Ammon's horn (tissue), 1 donor: ENCODE measurements at places on chromosomes 5 and 9.
A peak's percentile ranks its signal among the peaks of the same experiment; 100 is the strongest.

DNA sequence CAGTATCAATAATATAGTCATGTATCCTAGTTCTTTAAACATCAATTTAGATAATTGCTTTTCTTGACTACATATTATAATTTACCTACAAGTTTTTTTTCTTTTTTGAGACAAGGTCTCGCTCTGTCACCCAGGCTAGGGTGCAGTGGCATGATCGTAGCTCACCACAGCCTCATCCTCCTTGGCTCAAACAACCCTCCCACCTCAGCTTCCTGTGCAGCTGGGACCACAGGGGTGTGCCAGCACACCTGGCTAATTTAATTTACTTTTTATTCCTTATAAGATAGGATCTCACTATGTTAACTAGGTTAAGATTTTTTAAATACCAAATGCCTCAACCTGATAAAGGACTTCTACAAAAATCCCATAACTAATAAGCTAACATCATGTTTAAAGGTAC is 21.1 kb downstream of the UIMC1 start:
- no peak for DNase-seq

DNA sequence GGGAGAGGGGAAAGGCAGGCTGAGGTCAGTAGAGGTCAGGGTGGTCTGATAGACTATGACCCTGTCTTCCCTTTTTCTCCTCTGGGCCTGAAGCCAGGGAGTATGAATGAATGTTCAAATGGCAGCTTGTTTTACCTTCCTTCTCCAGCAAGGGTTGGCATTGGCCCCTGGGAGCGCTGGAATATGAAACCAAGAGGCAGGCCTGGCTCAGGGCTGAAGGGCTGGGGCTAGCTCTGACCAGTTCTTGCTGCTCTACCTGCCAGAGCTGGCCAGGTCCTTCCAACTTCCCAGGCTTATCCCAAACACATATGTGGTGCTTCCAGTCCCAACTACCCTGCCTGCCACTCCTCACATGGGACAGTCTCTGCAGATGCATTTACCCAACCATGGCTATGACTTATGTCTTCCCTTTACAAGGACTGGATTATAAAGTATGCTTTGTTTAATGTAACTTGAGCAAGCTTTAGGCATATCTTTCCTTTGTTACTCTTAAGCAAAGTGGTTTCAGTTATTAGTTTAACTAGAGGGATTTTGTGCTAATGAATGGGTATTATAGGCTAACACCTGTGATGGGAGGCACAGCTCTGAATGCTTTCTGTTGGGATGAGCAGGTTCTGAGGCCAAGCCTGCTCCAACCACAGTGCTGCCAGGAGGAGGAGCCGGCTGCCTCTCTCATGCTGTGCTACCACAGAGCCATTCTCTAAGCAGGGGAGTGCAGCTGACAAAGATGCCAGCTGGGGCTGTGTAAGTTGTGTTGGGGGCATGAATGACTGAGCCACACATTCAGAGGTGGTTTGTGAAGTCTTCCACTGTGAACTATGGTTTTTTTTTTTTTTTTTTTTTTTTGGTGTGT is 6.1 kb downstream of the CCNI2 start:
- DNase-seq, result peak; percentile 93

GRCh38 chr9:115593587-115594091 is 475.7 kb upstream of the TNC start:
- DNase-seq, result peak; percentile 50

- DNase-seq, result peak; percentile 47
Observed at GRCh38 chr5:31581498-31582099, 49.5 kb downstream of the C5orf22 start.

GRCh38 chr5:61737301-61737963 is 405.4 kb downstream of the ZSWIM6 start:
- no peak for DNase-seq

- peak; percentile 34 for DNase-seq
Observed at GRCh38 chr9:89528540-89528939, 30.6 kb upstream of the SEMA4D start.

GRCh38 chr9:135379540-135380267 is 99.9 kb upstream of the PPP1R26 start:
- DNase-seq, result no peak

DNA sequence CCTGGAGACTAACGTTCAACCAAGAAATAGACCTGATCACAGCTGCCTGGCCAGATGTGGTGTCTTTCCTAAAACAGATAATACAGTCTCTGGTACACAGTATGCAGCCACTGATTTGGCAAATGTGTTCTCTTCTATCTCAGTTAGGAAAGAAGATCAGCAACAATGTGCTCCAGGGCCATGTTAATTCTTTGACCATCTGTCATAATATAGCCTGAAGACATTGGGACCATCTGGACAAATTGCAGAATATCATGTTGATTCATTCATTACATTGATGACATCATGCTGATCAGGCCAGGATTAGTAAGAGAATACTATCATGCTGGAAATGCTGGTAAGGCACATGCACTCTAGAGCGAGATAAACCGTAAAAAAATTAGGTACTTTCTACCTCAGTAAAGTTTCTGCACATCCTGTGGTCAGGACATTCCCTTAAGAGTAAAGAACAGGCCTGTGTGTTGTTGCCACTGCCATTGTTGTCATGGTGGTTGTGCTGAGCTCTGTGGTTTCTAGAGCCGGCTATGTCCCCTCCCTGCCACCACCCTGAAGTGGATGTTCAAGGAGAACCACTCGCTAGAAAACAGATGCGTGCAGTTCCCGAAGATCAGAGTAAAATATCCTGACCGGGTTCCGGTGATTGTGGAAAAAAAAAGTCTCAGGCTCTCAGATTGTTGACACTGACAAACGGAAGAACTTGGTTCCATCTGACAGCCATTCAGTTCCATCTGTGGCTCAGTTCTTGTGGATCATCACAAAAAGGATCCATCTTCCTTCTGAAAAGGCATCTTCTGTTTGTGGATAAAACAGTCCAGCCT is 6.4 kb upstream of the JMY start:
- DNase-seq, result peak; percentile 23

- DNase-seq, result no peak
Observed at GRCh38 chr5:118619823-118620222, 368.5 kb downstream of the DTWD2 start.

DNA sequence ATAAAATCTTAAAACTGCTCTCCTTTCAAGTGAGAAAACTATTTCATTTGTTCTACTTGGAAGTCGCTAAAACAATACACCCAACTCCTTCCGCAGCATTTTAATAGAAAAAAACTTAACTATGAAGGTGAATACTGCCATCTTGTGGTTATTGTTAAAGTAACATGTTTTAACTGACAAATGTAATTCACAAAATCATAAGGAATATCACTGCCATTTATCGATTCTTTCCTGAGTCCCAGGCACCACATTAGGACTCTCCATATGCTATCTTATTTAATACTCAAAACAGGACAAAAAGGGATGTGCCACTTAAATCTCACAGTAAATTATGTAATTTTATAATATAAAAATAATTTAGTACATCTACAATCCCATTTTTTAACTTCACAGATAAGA is 130.5 kb upstream of the ITGA1 start:
- DNase-seq, result peak; percentile 39

DNA sequence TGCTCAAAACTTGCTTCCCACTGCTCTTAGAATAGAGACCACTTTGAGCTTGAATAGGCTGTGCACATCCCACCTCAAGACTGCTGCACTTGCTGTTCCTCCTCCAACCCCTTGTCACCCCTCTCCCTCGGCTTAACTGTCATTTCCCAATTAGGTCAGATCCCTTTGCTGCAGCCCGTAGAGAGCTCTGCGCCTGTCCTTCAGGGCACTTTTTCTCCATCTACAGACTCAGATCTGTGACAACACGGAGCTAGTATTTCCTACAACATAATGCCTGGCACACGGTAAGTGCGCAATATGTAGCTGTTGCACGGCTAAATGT is 485 bp upstream of the HABP4 start:
- no peak for DNase-seq

DNA sequence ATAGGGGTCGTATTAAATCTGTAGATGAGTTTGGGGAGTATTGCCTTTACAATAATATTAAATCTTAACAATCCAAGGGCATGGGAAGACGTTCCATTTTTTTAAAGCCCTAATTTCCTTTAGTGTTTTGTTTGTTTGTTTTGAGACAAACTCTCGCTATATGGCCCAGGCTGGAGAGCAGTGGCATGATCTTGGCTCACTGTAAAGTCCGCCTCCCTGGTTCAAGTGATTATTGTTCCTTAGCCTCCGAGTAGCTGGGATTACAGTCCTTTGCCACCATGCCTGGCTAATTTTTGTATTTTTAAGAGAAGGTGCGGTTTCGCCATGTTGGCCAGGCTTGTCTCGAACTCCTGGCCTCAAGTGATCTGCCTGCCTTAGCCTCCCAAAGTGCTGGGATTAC is 19.9 kb downstream of the NIPBL start:
- no peak for DNase-seq

DNA sequence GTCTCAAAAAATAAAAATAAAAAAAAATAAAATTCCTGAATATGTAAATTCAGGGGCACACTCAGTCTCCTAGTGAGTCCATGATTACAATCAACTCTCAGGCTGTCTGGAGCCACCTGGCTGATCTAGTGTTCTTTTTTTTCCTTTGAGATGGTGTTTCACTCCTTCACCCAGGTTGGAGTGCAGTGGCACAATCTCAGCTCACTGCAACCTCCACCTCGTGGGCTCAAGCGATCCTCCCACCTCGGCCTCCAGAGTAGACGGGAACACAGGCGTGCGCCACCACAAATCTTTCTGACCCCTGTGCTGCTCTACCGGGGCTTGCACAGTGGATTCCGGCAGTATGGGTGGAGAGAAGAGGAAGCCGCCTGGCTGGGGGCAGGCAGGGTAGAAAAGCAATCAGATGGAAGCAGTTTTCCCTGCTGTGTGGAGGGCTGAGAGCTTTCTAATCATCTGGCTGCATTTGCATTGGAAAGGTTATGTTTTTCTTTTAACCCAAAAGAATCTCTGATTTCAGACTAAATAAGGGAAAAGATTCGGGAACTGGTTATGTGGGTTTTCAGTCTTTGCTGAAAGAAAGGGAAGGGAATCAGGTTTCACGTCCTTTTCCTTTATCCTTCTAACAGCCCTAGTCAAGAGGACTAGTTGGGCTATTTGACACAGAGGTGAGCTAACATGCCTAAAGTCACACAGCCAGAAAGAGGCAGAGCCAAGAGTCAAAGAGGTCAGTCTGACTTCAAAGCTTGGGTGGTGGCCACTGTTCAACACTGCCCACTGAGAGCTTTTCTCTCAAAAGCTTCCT is 26.3 kb upstream of the CORO2A start:
- no peak for DNase-seq
